Chondrocyte (in vitro differentiated cells): ENCODE measurements at places on chromosomes 11 and 22. TPM values are rescaled to one million over a fixed set of nuclear protein-coding genes. Genes with fewer than 3 reads are reported as not detected.

The C11orf42 gene
- not detected in 3 replicates for total RNA-seq

The CDCA5 gene
- 5.5 to 11.4 TPM (median 6.3 TPM) in 3 replicates for total RNA-seq

- H3K36me3 ChIP-seq = peaks cover 15% of the 10 kb centered on the region
- peaks cover 38% of the 10 kb centered on the region for H3K4me1 ChIP-seq
- peak overlapping the region; percentile 9 for H3K4me3 ChIP-seq
- peak; percentile 71 for DNase-seq
- H3K27ac ChIP-seq = peak overlapping the region; percentile 87
Observed at GRCh38 chr11:64856382-64857227, 12.2 kb upstream of the CDC42BPG start.

The KCNJ5 gene
- 0.15 to 0.18 TPM in 2 of 3 replicates, not detected in the other for total RNA-seq

GRCh38 chr11:75478783-75479596 lies 46.0 kb upstream of the KLHL35 start:
- no peaks in the 10 kb centered on the region for H3K36me3 ChIP-seq
- H3K27me3 ChIP-seq = no peaks in the 10 kb centered on the region
- H3K4me3 ChIP-seq = no peak overlapping the region
- H3K4me1 ChIP-seq = peaks cover 22% of the 10 kb centered on the region

The MFRP gene
- not detected in 3 replicates for total RNA-seq

- H3K27me3 ChIP-seq = no peaks in the 10 kb centered on the region
- H3K4me3 ChIP-seq = peak overlapping the region; percentile 55
- H3K27ac ChIP-seq = no peak overlapping the region
- peak; percentile 75 for DNase-seq
Observed at GRCh38 chr11:69010964-69011623, 2.0 kb downstream of the MRGPRF start.

- H3K4me3 ChIP-seq = no peak overlapping the region
- H3K27ac ChIP-seq = no peak overlapping the region
- H3K27me3 ChIP-seq = no peaks in the 10 kb centered on the region
- H3K4me1 ChIP-seq = peaks cover 2% of the 10 kb centered on the region
- DNase-seq = no peak
- no peaks in the 10 kb centered on the region for H3K36me3 ChIP-seq
Observed at GRCh38 chr11:14583252-14584034, 60.2 kb upstream of the PDE3B start.

DNA sequence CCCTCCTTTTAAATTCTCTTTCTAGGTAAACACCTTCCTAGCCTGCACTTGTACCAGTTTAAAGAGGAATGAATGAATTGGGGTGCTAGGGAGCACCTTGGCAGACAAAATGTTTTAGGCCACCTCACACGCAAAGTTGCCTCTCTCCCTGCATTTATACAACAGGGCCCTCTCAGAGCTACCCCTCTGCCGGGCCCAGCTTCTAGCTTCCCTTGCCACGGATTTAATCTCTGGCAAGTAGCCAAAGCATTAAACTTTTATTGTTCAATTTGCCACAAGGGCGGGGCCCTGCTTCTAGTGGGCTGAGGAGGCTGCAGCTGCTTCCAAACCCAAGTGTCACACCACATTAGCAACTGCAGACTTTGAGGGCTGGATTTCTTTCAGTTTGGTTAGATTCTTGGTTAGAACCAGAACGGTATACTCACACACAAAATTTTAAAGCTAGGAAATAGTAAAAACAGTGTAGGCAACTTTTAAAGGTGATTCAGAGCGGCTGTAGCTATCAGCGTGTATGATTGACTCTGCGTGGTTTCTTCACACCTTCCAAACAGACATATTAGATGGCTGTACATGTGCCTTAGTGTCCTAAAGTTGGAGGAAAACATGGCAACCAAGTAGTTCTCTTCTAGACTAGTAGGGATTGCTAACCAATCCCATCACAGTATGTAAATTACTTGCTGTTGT lies 6.5 kb downstream of the KREMEN1 start:
- no peak for DNase-seq
- H3K4me3 ChIP-seq = no peak overlapping the region
- no peaks in the 10 kb centered on the region for H3K36me3 ChIP-seq
- H3K4me1 ChIP-seq = peaks cover 4% of the 10 kb centered on the region
- no peaks in the 10 kb centered on the region for H3K27me3 ChIP-seq
- no peak overlapping the region for H3K27ac ChIP-seq

DNA sequence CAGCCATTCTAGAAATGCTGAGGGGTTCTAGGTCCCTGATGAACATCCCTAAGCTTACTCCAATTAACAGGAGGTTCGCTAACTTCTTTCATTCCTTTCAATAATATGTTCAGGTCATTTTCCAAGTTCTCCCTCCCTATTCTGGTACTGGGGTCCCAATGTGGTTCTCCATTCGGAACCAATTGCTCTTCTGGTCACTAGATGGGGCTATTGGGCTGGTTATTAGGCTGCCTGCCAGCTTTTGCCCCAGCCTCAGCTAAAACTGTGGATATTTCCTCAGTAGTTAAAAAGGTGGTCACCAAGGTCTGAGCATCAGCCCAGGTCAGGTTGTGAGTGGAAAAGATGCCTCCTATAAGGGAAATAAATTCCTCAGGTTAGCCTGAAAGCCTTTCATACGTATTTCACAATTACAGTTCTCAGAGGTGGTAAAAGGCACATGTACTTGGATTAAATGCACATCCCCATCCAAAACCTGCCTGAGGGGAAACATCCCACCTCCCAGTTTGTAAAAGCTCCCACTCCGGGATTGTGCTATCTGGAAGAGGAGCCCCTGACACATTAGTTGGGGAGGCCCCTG lies 161.1 kb upstream of the CCDC179 start:
- H3K4me3 ChIP-seq = no peak overlapping the region
- no peak for DNase-seq
- H3K4me1 ChIP-seq = no peaks in the 10 kb centered on the region
- no peaks in the 10 kb centered on the region for H3K27me3 ChIP-seq
- H3K36me3 ChIP-seq = no peaks in the 10 kb centered on the region

- no peak for DNase-seq
- H3K4me1 ChIP-seq = no peaks in the 10 kb centered on the region
- H3K4me3 ChIP-seq = no peak overlapping the region
- no peaks in the 10 kb centered on the region for H3K27me3 ChIP-seq
Observed at GRCh38 chr11:108781946-108782345, 117.1 kb downstream of the DDX10 start.

GRCh38 chr22:28831140-28832072 lies 31.0 kb upstream of the XBP1 start:
- H3K36me3 ChIP-seq = no peaks in the 10 kb centered on the region
- no peak for DNase-seq
- H3K4me3 ChIP-seq = no peak overlapping the region

The TMEM25 gene
- total RNA-seq = 23.3 to 27.1 TPM (median 26.3 TPM) in 3 replicates
